ENCODE measurements at places on chromosomes 4 and X.

DNA sequence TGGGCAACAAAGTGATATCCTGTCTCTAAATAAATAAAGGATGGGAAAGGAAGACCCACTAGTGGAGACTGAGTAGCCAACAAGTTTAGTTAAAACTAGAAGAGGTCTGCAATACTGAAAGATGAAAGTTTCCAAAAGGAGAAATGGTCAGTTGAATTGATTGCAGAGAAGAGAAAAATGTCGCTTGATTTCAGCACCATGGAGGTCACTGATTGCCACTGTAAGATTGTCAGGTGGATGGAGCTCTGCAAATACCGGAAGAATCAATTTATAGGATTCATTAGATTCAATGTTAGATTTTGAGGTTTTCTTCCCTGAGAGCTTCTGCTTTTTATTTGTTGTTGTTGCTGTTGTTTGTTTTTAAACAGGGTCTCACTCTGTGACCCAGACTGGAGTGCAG lies 5.4 kb upstream of the FNIP2 start:
- no peak for DNase-seq

DNA sequence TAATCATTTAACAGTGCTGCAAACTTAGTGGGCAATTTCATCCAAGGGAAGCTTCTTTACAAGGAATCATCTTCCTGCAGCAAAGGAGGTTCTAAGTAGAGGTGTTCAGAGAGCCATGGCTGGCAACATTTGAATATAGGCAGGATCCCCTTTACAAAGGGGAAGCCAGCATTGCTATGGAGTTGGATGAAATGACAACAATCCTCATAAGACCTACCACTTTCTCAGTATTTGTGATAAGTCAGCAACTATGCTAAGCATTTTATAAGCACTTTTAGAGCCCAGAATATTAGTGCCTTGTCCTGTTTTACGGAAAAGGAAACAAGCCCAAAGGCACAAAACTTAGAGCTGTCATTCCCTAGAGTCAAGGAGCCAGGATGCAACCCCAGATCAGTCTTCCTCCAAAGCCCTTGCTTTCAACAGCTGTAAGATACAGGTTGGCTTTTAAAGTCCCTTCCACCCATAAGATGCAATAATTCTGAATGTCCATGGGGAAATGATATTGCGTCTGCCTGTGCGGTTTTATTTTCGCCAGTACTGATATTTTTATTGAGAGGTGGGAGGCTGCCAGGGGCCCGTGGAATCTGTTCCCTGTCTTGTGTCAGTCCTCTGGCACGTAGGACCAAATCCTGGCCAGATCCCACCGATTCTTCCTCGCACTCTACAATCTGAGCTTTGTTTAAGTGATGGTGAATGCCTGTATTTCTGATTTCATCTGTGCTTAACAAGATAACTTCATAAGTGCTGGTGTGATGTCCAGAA lies 59.1 kb downstream of the SMIM20 start:
- DNase-seq: no peak

DNA sequence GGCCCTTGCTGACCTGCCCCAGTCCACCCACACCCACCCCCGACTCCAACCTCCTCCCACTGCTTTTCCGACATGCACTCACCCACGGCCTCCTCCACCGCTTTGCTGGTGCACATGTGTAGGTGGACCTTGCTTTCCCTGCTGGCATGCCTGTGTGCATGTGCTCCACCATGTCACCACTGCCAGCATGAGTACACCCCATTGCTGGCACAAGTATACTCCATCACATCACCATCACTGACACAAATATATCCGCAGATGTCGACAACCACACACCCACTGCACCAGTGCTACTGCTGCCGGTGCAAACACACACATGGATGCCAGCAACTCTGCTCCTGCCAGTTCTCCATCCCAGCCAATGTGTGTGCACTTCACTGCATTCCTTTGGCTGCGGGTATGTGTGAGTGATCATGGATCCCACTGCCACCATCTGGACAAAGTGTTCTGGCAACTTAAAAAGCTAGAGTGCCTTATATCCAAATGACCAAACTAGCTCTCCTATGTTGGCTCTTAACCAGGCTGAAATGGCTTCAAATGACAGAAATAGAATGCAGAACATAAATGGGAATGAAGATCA lies 1072.3 kb downstream of the RAPGEF2 start:
- no peak for DNase-seq

GRCh38 chr4:175635546-175635945 lies 176.5 kb downstream of the GPM6A start:
- DNase-seq: no peak

DNA sequence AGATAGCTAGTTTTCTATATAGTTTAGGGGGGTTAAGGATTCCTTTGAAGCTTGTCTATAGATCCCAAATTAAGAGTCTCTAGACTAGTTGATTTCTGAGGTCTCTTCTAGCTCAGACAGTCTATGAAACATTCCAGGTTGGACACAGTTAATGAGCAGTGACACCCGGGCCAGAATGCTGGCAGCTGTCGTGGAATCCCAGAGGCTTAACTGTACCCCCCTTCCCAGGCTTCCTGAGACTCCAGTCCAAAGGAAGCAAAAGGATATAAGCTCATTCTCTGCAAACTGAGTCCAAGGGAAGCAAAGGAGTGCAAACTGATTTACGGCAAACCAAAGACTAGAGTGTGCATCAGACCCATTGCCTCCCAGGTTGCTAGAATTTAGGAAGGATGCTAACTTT lies 62.9 kb downstream of the DCX start:
- no peak for DNase-seq

GRCh38 chr4:35166466-35166865 lies 1077.8 kb downstream of the ARAP2 start:
- DNase-seq: no peak

DNA sequence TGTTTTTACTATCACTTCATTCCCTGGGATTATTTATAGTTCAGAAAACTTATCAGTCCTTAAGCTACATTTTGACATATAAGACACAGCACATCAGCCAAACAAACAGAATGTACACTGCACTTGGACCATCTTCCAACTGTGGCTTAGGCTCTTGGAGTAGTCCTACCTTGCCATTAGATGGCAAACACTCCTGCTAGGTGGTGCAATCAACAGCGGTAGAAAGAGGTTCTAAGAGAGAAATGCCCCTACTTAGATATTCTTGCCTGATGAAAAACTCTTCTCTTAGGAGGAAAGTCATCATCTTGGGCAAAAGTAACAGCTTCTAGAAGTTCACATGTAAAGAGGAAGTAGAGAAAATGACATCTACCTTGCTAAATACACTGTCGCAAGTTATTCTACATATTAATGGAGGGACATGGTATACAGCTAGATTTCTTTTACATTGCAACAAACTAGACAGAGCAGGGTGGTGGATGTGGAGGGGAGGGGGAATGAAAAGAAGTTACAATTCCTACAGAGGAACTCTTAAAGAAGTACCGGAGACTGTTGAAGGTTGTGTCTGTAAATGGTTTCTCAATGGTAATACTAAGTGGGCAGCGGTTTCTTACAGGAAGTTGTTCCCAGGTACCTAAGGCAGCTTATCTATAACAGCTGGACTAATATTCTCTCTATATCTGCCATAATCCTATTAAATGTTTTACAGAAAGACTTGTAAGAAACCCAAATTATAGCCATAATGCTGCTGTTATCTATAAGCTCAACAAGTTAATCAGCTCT lies 8.1 kb upstream of the STPG2 start:
- DNase-seq: no peak

DNA sequence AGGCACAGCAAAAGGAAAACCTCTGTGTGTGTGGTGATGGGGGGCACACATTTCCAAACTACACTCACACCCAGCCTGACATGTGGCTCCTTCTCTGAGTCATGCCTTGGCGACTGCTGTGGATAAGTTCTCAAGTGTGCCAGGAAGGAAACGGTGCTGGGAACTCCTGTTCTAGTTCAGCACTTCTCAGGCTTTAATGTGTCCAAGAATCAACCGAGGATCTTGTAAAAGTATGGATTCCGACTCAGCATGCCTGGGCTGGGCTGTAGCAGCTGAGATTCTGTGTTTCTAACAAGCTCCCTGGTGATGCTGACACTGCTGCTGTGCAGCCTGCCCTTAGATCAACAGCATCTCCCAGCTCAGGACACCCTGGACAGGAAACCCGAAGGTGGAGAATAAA lies 20.2 kb downstream of the CLNK start:
- no peak for DNase-seq

GRCh38 chrX:43809463-43809862 lies 72.8 kb downstream of the MAOB start:
- DNase-seq: no peak

GRCh38 chrX:26032111-26032912 lies 105.8 kb upstream of the MAGEB18 start:
- DNase-seq: no peak

DNA sequence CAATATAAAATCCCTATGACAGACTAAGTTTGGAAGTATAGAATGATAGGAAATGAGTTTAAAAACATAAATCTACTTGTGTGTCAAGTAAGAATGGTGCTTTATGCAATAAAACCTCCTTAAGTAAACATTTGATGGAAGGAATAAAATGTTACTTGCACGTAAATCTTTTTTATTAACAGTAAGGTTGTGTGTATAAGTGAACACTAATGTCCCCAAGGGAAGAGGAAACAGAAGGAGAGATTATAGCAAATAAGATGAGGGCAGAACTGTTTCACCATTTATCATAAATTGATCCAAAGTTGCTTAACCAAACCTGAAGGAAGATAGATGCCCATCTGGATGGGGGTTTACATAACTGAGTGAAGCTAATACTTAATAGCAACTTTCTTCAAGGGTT lies 86.8 kb downstream of the FRMPD4 start:
- DNase-seq: no peak

DNA sequence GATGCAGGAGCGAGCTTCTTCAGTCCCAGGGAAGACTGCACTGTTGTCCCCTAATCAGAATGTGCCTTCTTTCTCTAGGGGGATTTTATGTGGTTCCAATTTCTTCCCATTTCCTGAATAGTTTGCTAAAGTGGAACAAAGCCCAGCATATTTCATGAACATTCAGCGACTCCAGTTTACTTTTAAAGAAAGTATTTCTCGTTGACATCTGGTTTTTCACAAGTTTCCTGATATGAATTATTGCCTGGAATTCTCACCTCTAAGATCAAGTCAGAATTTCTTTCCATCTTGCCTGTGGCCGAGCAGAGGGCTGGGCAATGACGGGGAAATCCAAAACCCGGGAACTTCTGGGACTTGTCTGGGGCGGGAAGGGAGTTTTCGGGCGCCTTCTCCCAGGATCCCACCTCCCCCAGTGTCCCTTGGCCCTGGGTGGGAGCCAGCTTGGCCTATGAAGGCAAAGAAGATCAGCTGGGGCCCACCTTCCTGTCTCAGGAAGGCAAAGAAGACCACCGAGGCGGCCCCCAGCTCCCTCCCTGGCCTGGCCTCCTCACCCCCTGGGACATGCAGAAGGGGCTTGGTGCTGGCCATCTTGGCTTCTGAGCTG lies 15.4 kb downstream of the SORCS2 start:
- DNase-seq: no peak

- DNase-seq: no peak
Observed at GRCh38 chrX:120377715-120378114, 15.8 kb downstream of the ATP1B4 start.

- DNase-seq: no peak
Observed at GRCh38 chrX:106780664-106781377, 21.7 kb upstream of the TBC1D8B start.

DNA sequence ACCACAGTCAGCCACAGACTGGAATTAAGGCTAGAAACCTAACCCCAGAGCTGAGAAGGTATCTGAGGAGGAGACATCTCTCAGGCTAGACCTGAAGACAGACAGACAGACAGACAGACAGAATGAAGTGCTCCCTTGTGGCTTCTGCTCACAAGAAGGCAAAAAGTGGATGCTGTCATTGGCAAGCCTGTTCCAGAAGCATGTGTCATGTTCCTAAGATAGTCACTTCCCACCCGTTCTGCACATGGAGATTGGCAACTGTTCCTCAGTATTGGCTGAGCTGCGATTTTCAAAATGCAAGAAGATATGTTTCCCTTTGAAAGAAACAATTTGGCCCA lies 166.4 kb downstream of the NSUN7 start:
- DNase-seq: no peak

DNA sequence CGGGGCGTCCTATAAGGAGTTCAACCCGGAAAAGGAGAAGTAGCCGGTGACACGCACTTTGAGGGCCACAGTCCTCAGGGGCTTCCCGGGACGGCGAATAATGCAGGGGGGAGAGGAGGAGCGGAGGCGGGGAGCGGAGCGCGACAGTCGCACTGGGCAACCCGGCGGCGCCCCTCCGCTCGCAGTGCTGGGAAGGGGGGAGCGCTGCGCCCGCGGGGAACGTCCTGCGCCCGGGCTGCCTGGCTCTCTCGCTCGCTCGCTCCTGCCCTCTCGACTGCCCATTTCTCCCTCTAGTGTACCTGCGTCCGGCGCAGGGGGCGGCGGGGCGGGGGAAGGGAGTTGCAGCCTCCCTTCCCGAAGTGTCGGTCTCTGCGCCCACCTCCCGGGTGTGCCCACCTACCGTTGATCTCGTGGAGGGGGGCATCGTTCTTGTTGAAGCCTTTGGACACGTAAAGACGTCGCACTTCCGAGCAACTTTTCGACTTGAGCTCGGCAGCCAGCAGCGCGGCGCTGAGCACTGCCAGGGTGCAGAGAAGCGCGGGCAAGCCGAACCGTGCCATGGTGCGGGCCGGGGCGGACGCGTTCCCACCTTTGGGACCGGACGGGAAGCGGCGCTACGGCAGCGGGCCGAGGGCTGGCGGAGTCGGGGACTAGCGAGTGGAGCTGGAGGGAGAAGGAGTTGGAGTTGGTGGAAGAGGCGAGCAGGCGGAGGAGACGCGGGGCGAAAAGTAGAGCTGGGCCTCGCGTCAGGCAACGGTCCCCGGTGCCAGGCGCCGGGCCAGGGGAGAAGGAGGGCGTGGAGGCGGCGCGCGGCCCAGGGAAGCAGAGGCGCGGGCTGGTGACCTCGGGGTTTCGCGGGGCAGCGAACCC lies 648 bp downstream of the GPC4 start:
- no peak for DNase-seq

DNA sequence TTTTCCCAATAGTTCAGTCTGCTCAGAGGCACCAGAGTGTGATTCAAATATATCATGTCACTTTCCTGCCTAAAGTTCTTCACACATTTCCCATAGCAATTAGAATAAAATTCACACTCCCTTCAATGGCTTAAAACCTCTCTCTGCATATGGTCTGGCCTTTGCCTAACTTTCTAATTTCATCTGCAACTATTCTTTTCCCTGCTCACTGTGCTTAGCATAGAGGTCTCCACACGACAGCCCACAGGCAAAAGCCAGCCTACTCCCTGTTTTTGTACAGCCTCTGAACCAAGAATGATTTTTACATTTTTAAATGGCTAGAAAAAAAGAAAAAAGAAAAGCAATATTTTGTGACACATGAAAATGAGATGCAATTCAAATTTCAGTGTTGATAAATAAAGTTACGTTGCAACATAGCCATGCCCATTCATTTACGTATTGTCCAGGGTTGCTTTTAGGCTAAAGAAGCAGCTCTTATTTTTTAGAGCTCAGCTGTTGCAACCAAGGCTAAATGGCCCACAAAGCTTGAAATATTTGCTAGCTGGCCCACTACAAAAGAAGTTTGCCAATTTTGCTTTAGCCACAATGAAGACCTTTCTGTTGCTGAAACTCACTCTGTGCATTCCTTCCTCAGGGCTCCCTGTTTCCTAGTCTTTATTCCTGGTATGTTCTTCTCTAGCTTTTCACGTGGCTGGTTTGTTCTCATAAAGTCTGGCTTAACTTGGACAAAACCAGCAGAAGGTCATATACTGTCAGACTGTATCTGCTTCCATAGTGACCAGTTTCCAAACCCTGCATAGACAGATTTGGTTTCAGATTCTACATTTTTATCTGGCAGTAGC lies 26.6 kb upstream of the IRF2 start:
- DNase-seq: no peak

- no peak for DNase-seq
Observed at GRCh38 chrX:70553516-70553915, 108.9 kb downstream of the DLG3 start.

GRCh38 chr4:111991163-111991562 lies 154.1 kb upstream of the FAM241A start:
- no peak for DNase-seq

Data from stimulated activated CD4-positive, alpha-beta T cell treated with anti-CD3 and anti-CD28 coated beads, Interleukin-2, amount 100 ng/mL, for 24 hours (primary cell).